ENCODE measurements at places on chromosomes 7 and 10.

DNA sequence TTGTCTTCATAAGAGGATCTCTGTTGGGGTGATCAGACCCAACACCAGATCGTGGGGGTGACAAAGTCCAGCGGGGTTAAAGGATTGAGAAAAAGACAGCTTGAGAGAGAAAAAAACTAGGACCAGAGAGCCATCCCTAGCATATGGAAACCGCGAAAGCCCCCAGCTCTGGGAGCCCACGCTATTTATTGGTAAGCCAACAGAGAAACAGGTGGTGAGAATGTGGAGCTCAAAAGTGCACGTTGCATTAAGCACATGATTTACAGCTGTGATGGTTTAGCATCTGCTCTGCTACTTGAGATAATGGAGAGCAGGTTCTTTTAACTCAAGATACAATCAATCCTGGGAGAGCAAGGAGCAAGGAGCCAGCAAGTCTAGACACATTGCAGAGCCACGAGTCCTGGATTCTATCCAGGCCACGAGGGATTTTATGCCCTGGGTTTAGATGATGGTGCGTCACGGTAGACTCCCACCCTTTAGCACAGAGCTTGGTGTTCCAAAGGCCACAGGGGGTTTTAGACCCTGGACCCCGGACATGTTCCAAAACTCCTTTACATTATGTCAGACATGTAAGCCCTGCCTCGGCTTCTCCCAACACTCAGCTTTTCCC is 755.2 kb upstream of the SORCS1 start:
- peak; percentile 57 for DNase-seq

GRCh38 chr7:132251327-132251659 is 325.0 kb downstream of the PLXNA4 start:
- DNase-seq = no peak

GRCh38 chr10:125174360-125174759 is 14.0 kb upstream of the CTBP2 start:
- no peak for DNase-seq

DNA sequence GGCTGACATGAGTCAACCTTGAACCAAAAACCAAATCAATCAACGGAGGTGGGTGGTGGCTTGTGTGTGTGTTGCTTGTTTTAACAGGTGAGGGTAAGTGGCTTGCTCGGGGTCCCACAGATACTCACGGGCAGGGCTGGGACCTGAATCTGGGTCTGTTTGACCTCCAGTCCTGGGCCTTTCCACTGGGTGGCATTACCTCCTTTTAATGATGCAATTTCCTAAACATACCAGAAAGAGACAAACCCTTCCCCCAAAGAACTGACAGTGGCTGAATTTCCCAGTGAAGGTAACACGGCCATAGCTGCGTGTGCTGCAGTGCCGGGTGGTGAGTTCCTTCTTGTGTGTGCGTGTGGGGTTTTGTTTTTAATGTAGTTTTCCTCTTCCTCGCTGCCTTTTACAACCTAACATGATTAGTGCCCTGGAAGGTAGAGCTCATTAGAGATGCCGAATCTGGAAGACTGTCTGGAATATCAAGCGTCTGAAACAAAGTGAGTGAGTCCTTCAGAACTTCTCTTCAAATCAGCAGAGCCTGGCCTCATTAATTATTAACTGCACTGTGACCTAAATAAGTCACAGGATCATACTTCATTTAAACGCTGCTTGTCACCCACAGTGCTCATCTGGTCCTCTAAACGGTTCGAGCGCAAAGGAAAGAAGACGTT is 166.1 kb upstream of the TCERG1L start:
- DNase-seq = no peak

DNA sequence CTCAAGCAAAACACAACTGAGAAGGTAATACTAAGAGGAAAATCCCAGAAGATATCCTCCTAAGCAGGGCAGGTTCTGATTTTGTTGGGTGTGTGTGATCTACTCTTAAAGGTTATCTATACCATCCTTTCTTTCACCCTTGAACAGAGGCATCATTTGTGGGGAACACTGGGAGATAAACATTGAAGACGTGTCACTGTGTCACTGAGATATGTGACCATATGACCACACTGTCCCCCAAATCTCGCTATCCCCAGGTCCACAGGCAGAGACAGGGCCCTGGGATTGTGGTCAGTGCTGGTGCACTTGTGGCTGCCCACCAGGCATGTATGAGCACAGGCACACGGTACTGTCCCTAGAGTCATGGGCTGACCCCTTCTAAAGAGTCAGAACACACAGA is 30.0 kb downstream of the TECTB start:
- DNase-seq = no peak

DNA sequence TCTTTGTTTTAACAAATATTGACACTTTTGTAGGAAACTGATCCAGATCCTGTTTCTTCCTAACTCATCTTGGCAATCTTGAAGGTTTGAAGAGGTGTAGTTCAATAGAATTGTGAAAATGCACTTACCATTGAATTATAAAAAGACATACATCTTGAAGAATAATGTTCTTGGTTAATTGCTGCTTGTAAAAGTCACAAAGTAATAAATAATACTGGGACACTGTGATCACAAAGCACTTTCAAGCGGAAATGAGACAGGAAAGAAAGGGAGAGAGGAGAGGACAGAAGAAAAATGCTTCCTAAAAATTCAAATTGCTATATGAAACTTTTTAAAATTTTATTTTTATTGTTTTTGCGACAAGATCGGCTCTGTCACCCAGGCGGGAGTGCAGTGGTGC is 15.2 kb upstream of the NFE2L3 start:
- no peak for DNase-seq

DNA sequence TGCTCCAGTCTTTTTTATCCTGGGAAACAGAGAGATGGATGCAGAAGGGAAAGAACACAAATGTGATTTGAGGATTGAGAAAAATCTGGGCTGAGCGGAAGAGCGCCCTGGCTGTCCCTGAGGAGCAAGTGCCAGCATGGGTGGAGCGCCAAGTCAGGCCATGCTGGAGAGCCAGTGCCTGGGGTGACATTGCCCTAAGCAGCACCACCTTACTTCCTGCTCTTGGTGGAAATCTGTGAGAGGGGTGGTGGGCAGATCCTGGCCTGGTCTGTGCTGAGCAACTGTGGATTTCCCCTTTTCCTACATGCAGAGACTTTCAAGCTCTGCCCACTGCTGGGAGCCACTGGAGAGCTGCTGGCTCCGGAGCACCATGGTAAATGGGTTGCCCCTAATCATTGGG is 36.9 kb downstream of the DDIT4 start:
- no peak for DNase-seq

- DNase-seq = peak; percentile 36
These were observed 2.3 kb downstream of the LRRTM3 start for GRCh38 chr10:66927971-66928770.

GRCh38 chr10:124975977-124976514 is 34.1 kb downstream of the ZRANB1 start:
- DNase-seq = no peak

GRCh38 chr10:60147576-60148265 is 241.4 kb upstream of the CCDC6 start:
- no peak for DNase-seq

GRCh38 chr7:158751199-158751598 is 46.6 kb upstream of the NCAPG2 start:
- no peak for DNase-seq

GRCh38 chr10:63833411-63834060 is 312.3 kb downstream of the REEP3 start:
- no peak for DNase-seq

GRCh38 chr10:110845756-110846620 is 25.7 kb upstream of the PDCD4 start:
- DNase-seq = peak; percentile 21

DNA sequence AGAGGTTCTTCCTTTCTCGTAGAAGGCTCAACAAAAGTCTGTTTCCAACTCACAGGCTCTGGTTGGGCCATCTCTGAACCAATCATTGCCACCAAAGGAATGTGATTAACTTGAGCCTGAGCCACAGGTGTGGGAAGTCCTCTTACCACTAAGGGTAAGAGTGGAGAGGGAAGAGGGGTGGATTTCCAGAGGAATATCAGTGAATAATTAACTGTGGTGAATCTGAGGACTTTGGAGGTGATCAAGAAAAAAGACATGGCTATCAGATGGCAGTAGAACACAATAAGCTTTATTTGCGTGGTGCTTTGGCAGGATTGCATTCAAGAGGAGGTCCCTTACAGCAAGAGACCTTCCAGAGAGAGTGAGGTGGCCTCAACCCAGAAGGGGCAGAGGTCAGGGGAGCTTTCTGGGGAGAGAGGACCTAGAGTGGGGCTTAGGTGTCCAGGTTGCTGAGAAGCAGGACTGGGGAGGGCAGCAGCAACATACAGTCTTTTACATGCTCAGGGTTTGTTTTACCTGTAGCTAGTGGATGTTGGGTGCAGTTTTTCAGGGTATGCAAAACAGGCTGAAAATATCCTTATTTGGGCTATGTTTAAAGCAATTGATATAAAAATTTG is 61.4 kb downstream of the BBS9 start:
- DNase-seq = no peak

GRCh38 chr7:87253589-87254087 is 34.1 kb upstream of the TMEM243 start:
- no peak for DNase-seq

GRCh38 chr10:69501657-69502056 is 50.4 kb downstream of the TSPAN15 start:
- no peak for DNase-seq
